ENCODE measurements at places on chromosomes 16 and 17.

GRCh38 chr16:66474750-66475199 lies 47.7 kb downstream of the BEAN1 start:
- no peak for DNase-seq

DNA sequence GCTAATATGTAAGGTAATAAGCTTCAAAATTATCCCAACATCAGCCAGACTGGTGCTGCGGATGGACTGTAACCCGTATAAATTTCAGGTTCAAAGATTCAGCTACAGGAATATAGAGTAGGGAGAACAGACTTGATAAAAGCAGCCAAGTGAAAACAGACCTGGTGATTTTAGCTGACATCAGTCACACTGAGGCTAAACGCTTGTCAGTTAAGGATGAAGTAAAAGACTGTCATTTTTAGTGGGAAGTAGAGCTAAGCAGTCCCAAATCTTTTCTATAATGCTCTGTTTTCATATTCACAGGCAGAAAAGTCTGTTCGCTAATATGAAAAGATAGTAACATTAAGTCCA lies 35.4 kb downstream of the CMTM4 start:
- no peak for DNase-seq

GRCh38 chr16:89303617-89304016 lies 86.1 kb downstream of the ZNF778 start:
- DNase-seq, result no peak

GRCh38 chr16:68834550-68834949 lies 8.8 kb upstream of the TANGO6 start:
- DNase-seq, result no peak

- no peak for DNase-seq
Measured at GRCh38 chr17:63960006-63960405, 12.7 kb downstream of the SCN4A start.

All from T-helper 1 cell (primary cell).